Immature natural killer cell (primary cell): ENCODE measurements at places on chromosomes 2 and 18. TPM values are rescaled to one million over a fixed set of nuclear protein-coding genes. Genes with fewer than 3 reads are reported as not detected.

GRB14 gene
- 0.91 TPM for polyA plus RNA-seq

GRCh38 chr2:24816884-24817283 is 23.7 kb downstream of the CENPO start:
- DNase-seq, result no peak

TRABD2A gene
- 0.66 TPM for polyA plus RNA-seq

- DNase-seq, result no peak
These were observed 134.3 kb downstream of the SOCS6 start for GRCh38 chr18:70423120-70423519.

- DNase-seq, result no peak
These were observed 99.9 kb upstream of the SPRED2 start for GRCh38 chr2:65532326-65532725.

NEURL3 gene
- polyA plus RNA-seq, result not detected

COL4A3 gene
- 0.10 TPM for polyA plus RNA-seq
